KBM-7 (cell line): ENCODE measurements at places on chromosomes 1 and 21.
A peak's percentile ranks its signal among the peaks of the same experiment; 100 is the strongest.

DNA sequence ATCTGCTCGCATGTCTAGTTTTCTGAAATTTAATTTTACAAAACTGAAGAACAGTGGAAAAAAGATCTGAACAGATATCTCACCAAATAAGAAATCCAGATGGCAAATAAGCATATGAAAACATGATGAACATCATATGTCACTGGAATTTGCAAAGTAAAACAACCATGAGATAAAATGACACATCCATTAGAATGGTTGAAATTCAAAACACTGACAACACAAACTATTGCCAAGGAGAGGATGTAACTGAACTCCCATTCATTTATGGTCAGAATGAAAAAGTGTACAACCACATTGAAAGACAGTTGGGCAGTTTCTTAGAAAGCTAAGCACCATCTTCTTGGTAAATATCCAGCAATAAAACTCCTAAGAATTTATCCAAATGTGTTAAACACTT is 312.7 kb upstream of the NCAM2 start:
- no peak for DNase-seq

DNA sequence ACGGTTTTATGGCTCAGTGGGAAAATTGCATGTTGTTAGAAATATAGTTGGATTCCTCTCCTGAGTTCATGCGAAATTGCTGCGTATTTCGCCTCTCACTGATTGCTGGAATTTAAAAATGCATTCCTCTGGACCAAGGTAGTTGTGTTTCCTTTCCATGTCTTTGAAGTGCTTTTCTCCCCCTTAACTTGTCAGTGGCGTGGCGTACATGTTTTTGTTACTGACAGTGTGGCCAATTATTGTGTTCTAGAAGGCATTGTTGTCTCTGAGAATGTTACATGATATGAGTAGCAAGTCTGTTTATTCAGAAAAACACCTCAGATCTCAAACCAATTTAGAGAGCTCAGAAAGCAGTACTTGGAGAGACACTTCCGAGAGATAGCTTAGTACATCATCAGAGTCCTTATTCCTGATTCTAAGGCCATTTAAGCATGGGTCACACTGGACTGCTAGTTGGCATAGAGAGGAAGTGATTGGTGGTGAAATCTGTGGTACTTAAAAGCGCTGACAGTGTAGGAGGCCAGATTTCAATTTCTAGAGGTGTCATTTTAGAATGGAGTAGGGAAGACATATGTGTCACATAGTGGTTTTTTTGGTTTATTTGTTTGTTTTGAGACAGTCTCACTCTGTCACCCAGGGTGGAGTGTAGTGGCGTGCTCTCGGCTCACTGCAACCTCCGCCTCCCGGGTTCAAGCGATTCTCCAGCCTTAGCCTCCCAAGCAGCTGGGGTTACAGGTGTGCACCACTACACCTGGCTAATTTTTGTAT is 184.4 kb downstream of the RYR2 start:
- DNase-seq = no peak

DNA sequence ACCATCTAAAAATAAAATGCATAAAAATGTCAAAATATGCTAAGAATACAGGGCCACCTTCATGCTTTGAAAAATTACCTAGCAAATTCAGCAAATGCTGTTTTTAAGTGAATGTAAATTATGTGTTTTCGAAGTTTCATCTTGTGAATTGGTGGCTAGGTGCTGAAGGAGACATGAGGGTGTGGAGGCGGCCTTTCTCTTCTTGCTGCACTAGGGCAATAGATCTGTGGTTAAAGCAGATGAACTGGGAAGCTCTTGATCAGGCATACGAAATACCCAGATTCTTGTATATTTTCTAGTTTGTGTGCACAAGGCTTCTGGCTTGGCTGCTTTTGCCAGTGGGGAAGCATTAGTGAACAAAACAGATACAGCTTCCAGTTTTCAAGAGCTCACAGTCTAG is 224.5 kb downstream of the ST6GALNAC3 start:
- DNase-seq = no peak

- no peak for DNase-seq
These were observed 15.2 kb downstream of the C21orf58 start for GRCh38 chr21:46308431-46308830.

DNA sequence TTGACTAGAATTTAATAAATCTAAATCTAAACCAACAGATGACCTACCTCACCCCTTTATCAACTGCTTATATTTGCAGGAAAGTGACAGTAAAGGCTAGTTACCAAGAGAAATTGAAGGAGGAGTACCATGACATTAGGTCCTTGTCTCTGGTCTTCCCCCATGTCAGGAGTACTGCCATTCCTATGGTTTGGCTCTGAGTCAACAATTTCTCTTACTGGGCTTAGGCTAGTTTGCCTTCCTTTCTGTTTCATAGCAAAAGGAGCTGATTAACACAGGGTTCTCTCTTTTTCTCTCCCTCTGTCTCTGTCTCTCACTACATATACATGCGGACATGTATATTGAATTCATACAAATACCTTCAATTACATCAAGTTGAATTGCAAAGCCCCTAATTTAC is 579.9 kb downstream of the DPYD start:
- DNase-seq = no peak

DNA sequence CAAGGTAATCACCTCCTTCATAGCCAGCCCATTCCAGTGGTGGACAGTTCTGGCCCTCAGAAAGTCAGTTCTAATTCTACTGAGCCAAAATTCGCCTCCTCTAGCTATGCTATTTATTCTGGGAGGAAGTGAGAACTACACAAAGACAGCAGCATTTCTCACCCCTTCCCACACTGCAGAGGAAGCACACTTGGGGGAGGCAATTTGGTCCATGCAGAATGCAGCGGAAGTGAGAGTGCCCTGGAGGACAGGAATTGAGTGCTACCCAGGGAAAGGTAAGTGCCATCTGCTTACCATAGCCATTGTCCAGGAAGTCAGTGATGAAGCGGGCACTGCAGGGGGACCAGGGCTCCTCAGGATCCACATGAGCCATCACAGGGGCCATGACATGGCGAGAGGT is 3.7 kb downstream of the ADAMTS4 start:
- peak; percentile 19 for DNase-seq

- no peak for DNase-seq
These were observed 44.6 kb upstream of the C1orf174 start for GRCh38 chr1:3944578-3945125.

GRCh38 chr1:81410351-81410750 is 390.4 kb upstream of the ADGRL2 start:
- no peak for DNase-seq

DNA sequence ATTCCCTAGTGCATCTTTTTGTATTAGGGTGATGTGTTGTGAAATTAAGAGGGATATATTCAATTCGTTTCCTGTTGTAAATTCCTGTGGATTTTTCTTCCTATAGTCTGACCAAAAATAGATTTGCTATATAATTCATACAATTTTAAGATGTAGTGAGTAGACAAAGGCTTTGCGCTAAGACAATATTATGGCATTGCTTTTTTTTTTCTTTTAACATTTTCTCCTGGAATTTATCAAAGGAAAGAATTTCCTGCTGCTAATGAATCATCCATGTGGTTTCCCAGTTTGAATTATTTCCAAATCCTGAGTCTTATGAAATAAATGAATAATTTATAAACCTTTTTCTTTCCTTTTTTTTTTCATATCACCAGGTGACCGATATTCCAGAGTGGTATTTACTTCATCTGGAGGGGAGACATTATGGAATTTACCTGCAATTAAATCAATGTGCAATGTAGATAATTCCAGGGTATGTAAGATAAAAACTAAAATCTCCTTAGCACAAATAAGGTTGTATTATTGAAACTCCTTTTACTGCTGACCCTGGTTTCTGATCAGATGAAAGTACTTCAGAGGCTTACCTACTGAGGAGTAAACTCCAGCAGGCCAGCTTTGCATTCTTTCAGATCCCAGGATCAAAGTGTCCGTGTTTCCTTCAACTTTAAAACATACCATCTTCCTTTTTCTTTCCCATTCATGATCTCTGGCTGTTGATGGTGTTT is 148.4 kb downstream of the TLR5 start:
- no peak for DNase-seq

- DNase-seq = peak; percentile 64
These were observed 506 bp downstream of the JUN start for GRCh38 chr1:58783090-58783992.

GRCh38 chr1:209202830-209203532 is 380.5 kb upstream of the CAMK1G start:
- DNase-seq = peak; percentile 30

DNA sequence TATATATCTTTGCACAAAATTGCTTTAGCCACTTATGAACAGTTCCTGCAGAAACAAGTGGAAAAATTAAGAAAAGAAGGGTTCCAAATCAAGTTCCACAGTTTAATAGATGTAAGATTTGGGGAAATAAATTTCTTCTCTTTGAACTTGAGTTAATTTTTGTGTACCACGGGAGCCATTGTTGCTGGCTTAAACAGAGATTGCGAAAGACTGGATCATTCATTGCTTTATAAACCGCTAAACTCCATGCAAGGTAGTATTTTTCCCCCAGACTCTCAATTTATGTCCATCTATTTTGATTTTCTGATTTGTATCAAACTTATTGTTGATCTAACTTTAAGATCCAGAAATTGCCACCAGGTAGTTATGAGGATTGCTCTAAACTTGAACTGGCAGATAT is 246.1 kb upstream of the ADGRL4 start:
- no peak for DNase-seq

DNA sequence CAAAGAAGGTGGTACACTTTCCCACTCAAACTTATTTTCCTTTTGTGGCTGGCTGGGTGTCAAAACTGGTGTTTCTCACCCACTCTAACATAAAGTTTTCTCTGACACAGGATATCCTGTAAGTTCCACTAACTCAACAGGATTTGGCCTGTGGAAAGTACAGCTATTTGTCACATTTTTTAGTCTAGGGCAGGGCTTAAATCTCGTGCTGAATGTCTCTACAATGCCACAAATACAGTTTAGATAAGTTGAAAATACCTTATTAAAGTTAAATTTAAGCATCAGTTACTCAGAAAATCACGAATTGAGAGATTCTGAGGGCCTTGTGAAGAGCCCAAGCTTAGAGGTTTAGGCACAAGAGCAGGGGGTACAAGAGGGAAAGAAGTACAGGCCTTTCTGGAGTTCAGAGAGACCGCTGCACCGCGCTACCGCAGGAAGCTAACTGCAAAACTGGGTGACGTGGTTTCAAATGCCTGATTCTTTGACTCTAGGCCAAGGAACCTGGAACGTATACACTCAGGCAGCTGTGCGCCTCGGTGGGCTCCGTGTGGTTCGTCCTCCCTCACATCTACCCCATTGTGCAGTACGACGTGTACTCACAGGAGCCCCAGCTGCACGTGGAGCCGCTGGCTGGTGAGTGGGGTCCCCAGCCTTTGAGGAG is 23.4 kb upstream of the PWP2 start:
- DNase-seq = no peak

GRCh38 chr1:117070124-117070523 is 10.0 kb downstream of the TTF2 start:
- no peak for DNase-seq

GRCh38 chr1:47664356-47664755 is 226.5 kb downstream of the FOXD2 start:
- DNase-seq = no peak

GRCh38 chr1:245277276-245277675 is 122.5 kb downstream of the KIF26B start:
- peak; percentile 30 for DNase-seq

DNA sequence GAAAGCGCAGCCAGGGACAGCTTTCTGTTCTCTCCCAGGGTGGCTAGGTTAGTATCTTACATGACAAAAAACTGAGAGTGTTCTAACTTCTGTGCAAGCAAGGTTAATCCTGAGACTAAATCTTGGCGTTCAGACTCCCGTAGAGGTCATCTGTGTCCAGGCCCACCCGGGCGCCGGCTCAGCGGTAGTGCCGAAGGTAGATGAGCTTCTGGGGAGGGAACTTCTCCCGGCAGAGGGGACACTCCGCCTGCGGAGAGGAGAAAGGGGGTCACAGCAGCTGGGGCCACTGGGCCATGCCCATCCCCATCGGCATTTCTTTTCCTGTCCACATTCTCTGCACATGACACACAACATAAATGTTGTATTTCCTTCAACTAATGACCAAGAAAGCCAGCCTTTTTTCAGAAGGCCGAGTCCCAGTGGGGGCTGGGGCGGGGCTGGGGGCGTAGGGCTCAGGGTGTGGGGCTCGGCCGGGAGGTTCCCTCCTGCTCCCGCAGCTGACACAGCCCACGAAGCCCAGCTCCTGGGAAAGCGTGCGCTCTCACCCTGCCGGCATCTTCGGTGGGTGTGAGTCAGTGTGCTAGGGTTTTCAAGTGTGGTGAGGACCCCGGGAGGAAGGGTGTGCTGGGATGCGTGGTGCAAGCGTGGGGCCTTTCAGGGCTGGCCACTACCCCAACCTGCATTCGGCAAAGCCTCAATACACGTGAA is 6.6 kb downstream of the PEX10 start:
- DNase-seq = no peak

- DNase-seq = no peak
These were observed 30.7 kb downstream of the CD247 start for GRCh38 chr1:167487614-167488013.

DNA sequence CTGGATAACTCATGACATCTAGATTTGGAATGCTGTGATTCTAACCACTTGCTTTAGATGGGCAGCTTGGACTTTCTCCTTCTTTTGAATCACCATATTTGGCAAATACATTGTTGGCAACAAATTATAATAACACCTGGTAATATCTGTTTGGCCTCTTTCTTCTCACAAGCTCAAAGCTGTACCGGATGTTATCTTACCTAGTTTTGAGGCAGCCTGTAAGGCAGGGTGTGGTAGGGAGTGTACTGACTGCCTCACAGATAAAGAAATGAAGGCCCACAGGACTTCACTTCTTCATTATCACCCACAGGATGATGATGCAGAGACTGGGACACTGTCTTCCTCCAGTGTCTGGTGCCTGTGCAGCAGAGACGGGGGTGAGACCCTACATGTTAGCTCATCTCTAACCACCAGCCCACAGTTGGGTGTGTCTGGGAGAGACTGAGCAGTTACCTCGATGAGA is 28.5 kb downstream of the TUFT1 start:
- DNase-seq = no peak

DNA sequence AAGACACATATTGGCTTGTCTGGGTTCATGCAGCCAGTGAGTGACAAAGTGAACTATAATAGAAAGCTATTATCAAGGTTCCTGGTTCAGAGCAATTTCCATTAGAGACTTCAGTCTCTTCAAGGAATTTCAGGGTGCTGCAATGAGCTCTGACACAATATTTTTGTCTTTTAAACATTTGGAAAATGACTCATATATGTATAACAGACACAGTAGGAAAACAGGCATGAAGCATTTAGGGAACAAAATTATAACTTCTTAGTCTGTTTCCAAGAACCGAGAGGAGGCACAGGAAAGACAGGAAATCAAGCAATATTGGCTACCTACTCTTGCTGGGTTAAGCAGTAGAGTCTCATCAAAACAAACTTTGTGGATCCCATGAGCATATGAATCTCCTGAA is 170.4 kb downstream of the PTPRC start:
- peak; percentile 43 for DNase-seq

GRCh38 chr1:217564833-217565232 is 66.1 kb downstream of the GPATCH2 start:
- no peak for DNase-seq

- DNase-seq = no peak
These were observed 91.8 kb downstream of the TRIM11 start for GRCh38 chr1:228314658-228315483.
